ENCODE measurements at places on chromosomes 1 and 21. TPM values are rescaled to one million over a fixed set of nuclear protein-coding genes. Genes with fewer than 3 reads are reported as not detected.

Gene ORC1
- total RNA-seq: 1.1 TPM

Gene PIGM
- total RNA-seq: 12.3 TPM

Gene GPR161
- total RNA-seq: 0.12 TPM

GRCh38 chr1:100718581-100718980 is 961 bp upstream of the VCAM1 start:
- no peak overlapping the region for H3K4me3 ChIP-seq
- H3K27ac ChIP-seq: no peak overlapping the region
- no peaks in the 10 kb centered on the region for H3K36me3 ChIP-seq
- DNase-seq: no peak

- DNase-seq: no peak
- no peaks in the 10 kb centered on the region for H3K27me3 ChIP-seq
- no peak overlapping the region for H3K27ac ChIP-seq
- no peaks in the 10 kb centered on the region for H3K36me3 ChIP-seq
- peaks cover 4% of the 10 kb centered on the region for H3K4me1 ChIP-seq
These were observed 5.7 kb upstream of the TNFRSF8 start for GRCh38 chr1:12057382-12057781.

- no peaks in the 10 kb centered on the region for H3K36me3 ChIP-seq
- H3K27ac ChIP-seq: no peak overlapping the region
- H3K4me3 ChIP-seq: no peak overlapping the region
These were observed 512.1 kb downstream of the LMO4 start for GRCh38 chr1:87840767-87841166.

DNA sequence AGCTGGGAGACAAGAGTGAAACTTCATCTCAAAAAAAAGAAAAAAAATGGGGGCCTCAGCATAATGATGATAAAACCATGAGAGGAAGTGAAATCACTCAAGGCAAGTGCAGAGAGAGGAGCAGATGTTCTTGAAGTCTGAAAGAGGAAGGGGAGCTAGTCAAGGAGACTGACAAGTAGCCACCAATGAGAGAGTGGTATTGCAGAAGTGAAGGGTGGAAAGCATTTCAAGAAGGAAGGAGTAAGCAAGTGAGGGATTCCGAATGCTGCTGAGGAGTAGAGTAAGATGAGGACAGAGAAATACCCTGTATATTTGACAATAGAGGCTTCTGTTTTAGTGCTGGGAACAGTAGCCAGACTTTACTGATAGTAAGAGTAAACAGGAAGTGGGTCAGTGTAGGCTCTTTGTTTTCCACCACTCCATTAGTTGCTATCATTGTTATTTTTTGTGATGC is 2.9 kb downstream of the TATDN3 start:
- H3K27me3 ChIP-seq: no peaks in the 10 kb centered on the region
- H3K36me3 ChIP-seq: peaks cover 12% of the 10 kb centered on the region
- H3K4me1 ChIP-seq: peaks cover 40% of the 10 kb centered on the region
- no peak for DNase-seq

DNA sequence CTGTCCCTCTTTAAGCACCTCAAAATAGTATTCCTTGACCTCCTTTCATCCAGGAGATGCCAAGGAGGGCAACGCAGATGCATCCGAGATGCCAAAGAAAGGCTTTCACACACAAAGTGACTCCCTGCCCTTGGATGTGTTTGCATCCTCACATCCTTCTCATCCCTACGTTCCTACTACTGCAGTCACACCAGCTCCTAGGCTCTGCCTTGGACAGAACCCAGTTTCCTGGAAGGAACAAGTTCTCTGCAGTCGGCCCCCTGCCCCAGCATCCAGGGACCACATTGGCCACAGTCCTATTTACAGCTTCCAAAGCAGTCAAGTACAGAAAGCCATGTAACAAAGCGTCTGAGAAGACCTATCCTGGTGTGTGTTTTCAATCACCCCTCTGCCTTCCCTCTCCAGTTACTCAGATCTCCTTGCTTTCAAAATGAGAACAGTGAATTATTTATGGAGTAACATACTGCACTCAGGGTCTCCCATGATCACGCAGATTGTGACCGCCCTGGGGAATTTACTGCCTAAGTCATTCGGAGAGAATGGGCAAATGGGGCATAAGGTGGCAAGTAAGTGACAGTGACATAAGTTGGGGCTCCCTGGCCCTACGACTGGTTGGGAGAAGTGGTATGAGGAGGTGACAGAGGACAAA is 21.8 kb upstream of the SRP9 start:
- H3K27ac ChIP-seq: no peak overlapping the region
- H3K4me1 ChIP-seq: no peaks in the 10 kb centered on the region
- no peak for DNase-seq
